ENCODE measurements at places on chromosomes 7 and 10. TPM values are rescaled to one million over a fixed set of nuclear protein-coding genes. Genes with fewer than 3 reads are reported as not detected.

GNGT1 gene
- not detected for total RNA-seq

AKR1C2 gene
- 15.3 TPM for total RNA-seq

STEAP2 gene
- total RNA-seq, result under 0.01 TPM

ANXA8 gene
- total RNA-seq, result not detected

CARD11 gene
- total RNA-seq, result 3.1 TPM

SEPTIN14 gene
- not detected for total RNA-seq

LBX1 gene
- total RNA-seq, result not detected

LRRC4 gene
- total RNA-seq, result 0.65 TPM

ATG9B gene
- total RNA-seq, result under 0.01 TPM

OR2A1 gene
- not detected for total RNA-seq

TFEC gene
- 1.3 TPM for total RNA-seq

CCZ1B gene
- 61.1 TPM for total RNA-seq

OR2A12 gene
- not detected for total RNA-seq
